Activated naive CD4-positive, alpha-beta T cell treated with anti-CD3 and anti-CD28 coated beads for 36 hours (primary cell): ENCODE measurements at places on chromosomes 7 and 10. TPM values are rescaled to one million over a fixed set of nuclear protein-coding genes. Genes with fewer than 3 reads are reported as not detected.

- H3K4me1 ChIP-seq: no peaks in the 10 kb centered on the region
- no peaks in the 10 kb centered on the region for H3K36me3 ChIP-seq
- no peaks in the 10 kb centered on the region for H3K27me3 ChIP-seq
- no peak for DNase-seq
Measured at GRCh38 chr10:103641326-103641725, 147.8 kb downstream of the NEURL1 start.

DNA sequence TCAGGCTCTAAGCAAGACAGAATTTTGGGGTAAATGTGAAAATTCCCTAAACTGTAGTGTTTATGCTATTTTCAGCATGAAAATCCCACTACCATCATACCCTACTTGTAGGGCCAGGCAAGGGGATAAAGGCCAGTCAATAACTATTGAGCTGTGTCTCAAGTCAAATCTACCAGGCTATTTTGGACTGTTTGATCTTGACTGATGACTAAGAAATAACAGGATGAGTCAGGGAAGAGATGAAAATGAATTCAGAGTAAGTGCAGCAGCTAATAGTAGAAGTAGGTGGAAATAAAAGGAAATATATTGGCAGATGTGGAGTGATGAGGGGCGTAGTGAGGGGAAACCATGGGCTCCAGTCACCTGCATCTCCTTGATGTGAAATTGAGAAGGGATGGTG, 225.8 kb upstream of the PHYHIPL start:
- no peak overlapping the region for H3K27ac ChIP-seq
- no peaks in the 10 kb centered on the region for H3K27me3 ChIP-seq
- H3K4me1 ChIP-seq: no peaks in the 10 kb centered on the region
- no peaks in the 10 kb centered on the region for H3K36me3 ChIP-seq
- DNase-seq: no peak

DNA sequence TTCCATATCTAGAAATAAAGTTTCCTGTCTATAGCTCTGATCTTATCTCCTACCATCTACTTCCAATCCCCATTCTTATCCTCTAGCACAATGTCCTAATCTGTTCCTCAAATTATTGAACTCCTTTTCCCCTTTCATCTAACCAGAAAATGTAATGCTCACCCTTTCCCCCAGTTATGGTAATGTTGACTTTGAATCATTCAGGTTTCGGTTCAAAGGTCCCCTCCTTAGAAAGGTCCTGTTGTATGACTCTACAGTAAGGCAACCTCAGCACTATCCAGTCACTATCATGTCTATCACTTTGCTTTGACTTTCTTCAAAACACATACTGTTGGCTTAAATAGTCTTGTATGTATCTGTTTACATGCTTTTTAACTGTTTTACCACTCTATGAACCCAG, 264.2 kb upstream of the PCDH15 start:
- H3K4me1 ChIP-seq: no peaks in the 10 kb centered on the region
- DNase-seq: no peak
- no peaks in the 10 kb centered on the region for H3K36me3 ChIP-seq
- H3K27ac ChIP-seq: no peak overlapping the region

GRCh38 chr7:92880212-92881090, 44.1 kb upstream of the CDK6 start:
- no peaks in the 10 kb centered on the region for H3K36me3 ChIP-seq
- peaks cover 34% of the 10 kb centered on the region for H3K4me1 ChIP-seq

DNA sequence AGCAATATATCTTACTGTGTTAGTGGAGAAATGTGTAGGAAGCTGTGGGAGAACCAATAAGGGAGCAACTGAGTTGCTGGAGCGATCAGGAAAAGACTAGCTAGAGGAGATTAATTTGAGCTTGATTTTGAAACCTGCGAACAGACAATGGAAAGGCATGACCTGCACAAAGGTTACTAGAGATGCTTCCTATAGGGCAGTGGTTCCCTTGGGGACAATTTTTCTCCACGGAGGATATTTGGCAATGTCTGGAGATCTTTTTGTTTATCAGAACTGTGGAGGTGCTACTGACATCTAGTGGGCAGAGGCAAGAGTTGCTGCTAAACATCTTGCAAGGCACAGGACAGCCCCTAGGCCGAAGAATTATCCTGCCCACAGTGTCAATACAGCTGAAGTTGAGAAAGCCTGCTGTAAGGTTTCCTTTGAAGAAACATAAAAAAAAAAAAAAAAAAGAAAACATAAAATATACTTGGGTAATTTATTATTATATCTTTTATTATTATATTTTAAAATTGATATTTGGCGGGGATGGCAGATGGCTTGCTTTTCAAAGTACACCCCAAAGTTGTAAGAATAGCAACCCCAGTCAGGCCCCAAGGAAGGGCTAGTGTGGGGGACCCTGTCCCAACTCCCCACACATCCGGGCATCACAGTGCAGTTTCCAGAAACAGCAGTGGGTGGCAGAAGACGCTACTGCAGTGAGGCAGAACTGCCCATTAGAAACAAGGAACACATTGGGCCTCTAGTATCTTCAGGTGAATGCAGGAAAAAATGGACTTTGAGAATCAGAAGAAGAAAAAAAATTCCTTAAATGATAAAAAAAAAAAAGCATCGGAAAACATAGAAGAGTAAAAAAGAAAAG, 481.6 kb downstream of the SH2D4B start:
- no peak overlapping the region for H3K4me3 ChIP-seq
- no peaks in the 10 kb centered on the region for H3K4me1 ChIP-seq
- peak; percentile 45 for DNase-seq
- peaks cover 2% of the 10 kb centered on the region for H3K27me3 ChIP-seq
- H3K36me3 ChIP-seq: no peaks in the 10 kb centered on the region

GRCh38 chr7:91995391-91996105, 54.9 kb downstream of the AKAP9 start:
- H3K36me3 ChIP-seq: peaks cover 27% of the 10 kb centered on the region
- H3K4me3 ChIP-seq: no peak overlapping the region
- no peaks in the 10 kb centered on the region for H3K4me1 ChIP-seq
- H3K27me3 ChIP-seq: no peaks in the 10 kb centered on the region
- H3K27ac ChIP-seq: no peak overlapping the region
- DNase-seq: no peak

GRCh38 chr7:29343399-29343798, 148.8 kb downstream of the CHN2 start:
- DNase-seq: no peak
- H3K27me3 ChIP-seq: peaks cover 3% of the 10 kb centered on the region
- H3K36me3 ChIP-seq: no peaks in the 10 kb centered on the region
- no peak overlapping the region for H3K27ac ChIP-seq
- no peak overlapping the region for H3K4me3 ChIP-seq
- H3K4me1 ChIP-seq: no peaks in the 10 kb centered on the region

DNA sequence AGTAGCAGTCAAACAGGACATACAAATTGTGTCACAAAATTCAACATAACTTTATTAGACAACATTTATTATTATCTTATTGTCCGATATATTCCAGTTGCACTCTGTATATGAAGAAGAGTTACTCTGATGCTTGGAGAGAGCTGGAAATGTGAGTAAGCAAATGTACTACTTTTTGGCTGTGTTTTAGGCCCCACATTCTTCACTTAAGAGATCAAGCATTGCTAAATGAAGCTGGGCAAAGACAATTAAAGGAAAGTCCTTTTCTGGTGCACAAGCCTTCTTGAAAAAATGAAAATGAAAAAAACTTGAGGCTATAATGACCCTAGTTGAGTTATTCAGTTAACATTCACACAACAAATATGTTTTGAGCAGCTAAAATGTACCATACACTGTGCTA, 26.1 kb downstream of the MYPN start:
- H3K4me3 ChIP-seq: no peak overlapping the region
- no peaks in the 10 kb centered on the region for H3K4me1 ChIP-seq
- H3K27ac ChIP-seq: no peak overlapping the region
- no peak for DNase-seq
- H3K27me3 ChIP-seq: peaks cover 5% of the 10 kb centered on the region

GRCh38 chr7:7207876-7208275, 25.5 kb downstream of the C1GALT1 start:
- H3K27me3 ChIP-seq: no peaks in the 10 kb centered on the region
- no peak overlapping the region for H3K27ac ChIP-seq
- no peak overlapping the region for H3K4me3 ChIP-seq

DNA sequence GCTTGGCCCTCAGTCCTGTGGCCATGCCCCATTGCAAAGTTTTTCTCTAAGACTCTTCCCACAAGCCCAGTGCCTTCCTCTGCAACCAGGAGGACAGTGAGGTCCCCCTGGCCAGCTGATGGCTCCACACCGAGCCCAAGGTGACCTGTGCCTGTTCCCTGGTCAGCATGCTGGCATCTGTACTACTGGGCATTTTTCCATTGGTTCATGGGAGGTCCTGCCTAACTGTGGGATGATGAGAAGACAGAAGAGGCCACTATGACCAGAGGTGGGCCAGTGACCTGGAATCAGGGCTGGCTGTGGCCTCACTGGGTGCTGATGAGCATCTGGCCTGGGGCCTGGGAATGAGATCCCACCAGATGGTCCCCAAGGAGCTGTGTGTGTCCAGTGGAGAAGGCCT, 20.2 kb downstream of the CALML3 start:
- no peak overlapping the region for H3K27ac ChIP-seq
- peaks cover under 1% of the 10 kb centered on the region for H3K4me1 ChIP-seq
- no peaks in the 10 kb centered on the region for H3K36me3 ChIP-seq
- peak; percentile 0 for DNase-seq

DNA sequence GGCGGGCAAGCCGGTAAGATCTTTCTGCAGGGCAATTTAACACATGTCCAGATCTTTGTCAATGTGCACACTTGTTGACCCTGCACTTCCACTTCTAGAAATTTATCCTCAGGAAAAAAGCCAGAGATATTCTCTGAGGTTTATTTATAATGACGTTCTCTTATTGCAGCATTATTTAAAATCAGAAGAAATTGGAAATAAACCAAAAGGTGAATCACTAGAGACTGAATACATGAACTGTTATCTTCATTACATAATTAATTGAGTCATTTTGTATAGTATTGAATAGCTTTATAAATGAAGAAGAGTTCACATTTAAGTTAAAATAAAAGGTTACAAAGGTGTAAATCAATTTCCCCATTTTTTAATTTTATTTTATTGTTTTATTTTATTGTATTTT, 16.3 kb upstream of the SAR1A start:
- no peak overlapping the region for H3K4me3 ChIP-seq
- H3K4me1 ChIP-seq: no peaks in the 10 kb centered on the region
- H3K27me3 ChIP-seq: no peaks in the 10 kb centered on the region
- H3K27ac ChIP-seq: no peak overlapping the region

DNA sequence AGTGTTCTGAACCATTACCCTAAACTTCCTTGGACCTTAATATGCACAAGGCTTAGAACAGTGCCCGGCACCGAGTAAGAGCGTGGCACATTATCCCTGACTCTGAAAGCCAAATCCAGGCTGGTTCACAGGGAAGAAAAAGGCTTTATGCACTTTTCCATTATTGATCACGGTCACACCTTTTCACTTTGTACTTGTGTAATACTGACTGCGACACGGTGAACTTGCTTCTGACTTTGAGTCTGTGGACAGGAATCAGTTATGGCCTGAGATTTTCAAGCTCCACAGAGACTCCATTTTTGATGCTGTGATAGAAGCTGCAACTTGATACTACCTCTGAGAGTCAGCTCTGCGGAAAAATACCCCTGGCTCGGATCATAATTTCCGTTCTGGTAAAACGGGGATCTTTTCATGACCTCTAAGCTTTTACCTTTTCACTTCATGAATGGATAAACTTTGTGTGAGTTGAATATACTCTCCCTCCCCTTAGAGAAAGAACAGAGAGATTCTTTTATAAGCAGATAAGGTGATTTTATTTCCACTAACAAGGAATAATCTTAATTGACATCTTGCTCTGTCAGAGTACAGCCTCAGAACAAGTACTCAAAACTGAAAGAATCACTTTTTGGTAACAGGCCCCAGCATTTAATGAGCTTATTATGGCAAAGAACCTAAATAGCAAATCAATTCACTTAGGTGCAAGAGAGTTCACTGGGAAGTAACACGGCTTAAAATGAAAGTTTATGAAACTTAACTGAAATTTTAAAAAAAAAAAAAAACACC, 88.8 kb downstream of the ELMO1 start:
- peak overlapping the region; percentile 95 for H3K27ac ChIP-seq
- H3K4me1 ChIP-seq: peaks cover 90% of the 10 kb centered on the region
- no peaks in the 10 kb centered on the region for H3K27me3 ChIP-seq
- peaks cover 4% of the 10 kb centered on the region for H3K36me3 ChIP-seq
- peak overlapping the region; percentile 44 for H3K4me3 ChIP-seq

- peaks cover 5% of the 10 kb centered on the region for H3K4me1 ChIP-seq
- H3K36me3 ChIP-seq: no peaks in the 10 kb centered on the region
- H3K27ac ChIP-seq: no peak overlapping the region
- DNase-seq: no peak
- no peak overlapping the region for H3K4me3 ChIP-seq
Measured at GRCh38 chr10:30970760-30971460, 60.8 kb downstream of the ZNF438 start.

GRCh38 chr10:31707093-31708039, 221.3 kb downstream of the ARHGAP12 start:
- peaks cover 22% of the 10 kb centered on the region for H3K4me1 ChIP-seq
- DNase-seq: peak; percentile 85

DNA sequence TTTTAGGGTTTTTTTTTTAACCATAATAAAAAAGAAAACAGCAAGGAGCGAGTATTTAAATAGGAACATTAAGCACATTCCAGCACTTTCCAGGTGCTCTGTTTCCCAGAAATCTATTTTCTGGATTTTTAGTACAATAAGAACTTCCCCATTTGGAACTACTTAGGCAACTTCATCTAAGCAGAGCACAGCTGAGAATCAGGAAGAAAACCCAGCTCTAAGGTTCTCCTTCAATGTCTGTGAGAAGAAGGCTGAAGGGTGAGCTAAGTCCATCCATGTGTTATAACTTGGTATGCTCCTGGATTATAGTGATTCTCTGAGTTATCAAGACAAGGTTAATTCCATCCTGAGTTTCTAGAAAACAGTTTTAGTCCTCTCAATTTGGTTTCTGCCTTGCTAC, 181.9 kb downstream of the CYP26A1 start:
- no peaks in the 10 kb centered on the region for H3K4me1 ChIP-seq
- H3K36me3 ChIP-seq: no peaks in the 10 kb centered on the region
- H3K4me3 ChIP-seq: no peak overlapping the region
- H3K27me3 ChIP-seq: no peaks in the 10 kb centered on the region
- no peak for DNase-seq

DNA sequence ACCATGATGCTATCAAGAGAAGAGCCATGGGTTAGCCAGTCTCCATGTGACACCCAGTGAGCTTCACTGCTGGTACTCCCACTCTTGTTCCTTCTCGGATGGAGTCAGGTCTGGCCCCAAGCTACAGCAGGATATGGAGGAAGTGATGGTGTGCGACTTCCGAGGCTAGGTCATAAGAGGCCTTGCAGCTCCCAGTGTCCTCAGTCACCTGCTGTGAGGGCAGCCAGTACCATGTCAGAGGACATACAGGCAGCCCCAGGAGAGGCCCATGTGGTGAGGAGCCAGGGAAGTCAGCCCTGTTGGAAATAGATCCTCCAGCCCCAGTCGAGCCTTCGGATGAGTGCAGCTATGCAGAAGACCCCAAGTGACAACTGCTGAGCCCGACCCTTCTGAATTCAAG, 237.0 kb downstream of the EBF3 start:
- H3K4me1 ChIP-seq: no peaks in the 10 kb centered on the region
- H3K27ac ChIP-seq: no peak overlapping the region
- peaks cover 57% of the 10 kb centered on the region for H3K36me3 ChIP-seq

- H3K27me3 ChIP-seq: no peaks in the 10 kb centered on the region
- H3K36me3 ChIP-seq: no peaks in the 10 kb centered on the region
- no peak overlapping the region for H3K27ac ChIP-seq
- H3K4me3 ChIP-seq: no peak overlapping the region
Measured at GRCh38 chr10:59285073-59285472, 77.3 kb downstream of the FAM13C start.

- no peak overlapping the region for H3K27ac ChIP-seq
- no peaks in the 10 kb centered on the region for H3K27me3 ChIP-seq
- peaks cover 14% of the 10 kb centered on the region for H3K4me1 ChIP-seq
- no peak overlapping the region for H3K4me3 ChIP-seq
- peak; percentile 67 for DNase-seq
- H3K36me3 ChIP-seq: peaks cover 39% of the 10 kb centered on the region
Measured at GRCh38 chr10:79298403-79299244, 48.6 kb upstream of the PPIF start.

Gene BTBD16
- not detected for total RNA-seq

Gene SDK1
- 1.3 TPM for total RNA-seq

Gene PKD2L1
- total RNA-seq: not detected

Gene DRGX
- not detected for total RNA-seq

Gene PRKAR2B
- 1.5 TPM for total RNA-seq
